Esophagus squamous epithelium (tissue), 5 donors: ENCODE measurements at places on chromosomes 12 and 14.

DNA sequence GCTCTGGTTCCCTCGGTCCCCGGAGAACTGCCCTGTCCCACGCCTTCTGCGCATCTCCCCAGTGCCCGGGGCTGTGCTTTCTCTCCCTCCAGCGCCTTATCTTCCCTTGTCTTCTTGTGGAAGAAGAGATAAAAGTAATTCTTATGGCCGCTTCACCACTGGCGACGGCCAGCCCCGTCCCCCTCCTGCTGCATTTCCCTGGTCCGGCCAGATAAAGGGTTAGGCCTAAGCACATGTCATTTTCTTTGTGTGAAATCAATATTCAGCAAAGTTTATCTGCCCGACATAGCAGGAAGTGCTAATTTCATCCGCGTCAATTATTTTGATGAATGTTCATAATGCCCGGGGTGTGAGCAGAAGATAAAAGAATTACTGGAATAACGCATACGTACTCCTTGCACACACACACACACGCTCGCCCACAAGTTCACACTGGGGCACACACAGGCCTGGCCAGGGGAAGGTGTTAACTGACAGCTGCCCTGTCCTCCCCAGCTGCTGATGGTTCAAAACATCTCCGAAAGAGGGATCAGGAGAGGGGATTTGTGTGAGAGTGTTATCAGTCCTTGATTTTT, 177.7 kb upstream of the LHX5 start:
- no peaks in the 10 kb centered on the region for H3K27me3 ChIP-seq
- no peaks in the 10 kb centered on the region for H3K4me1 ChIP-seq
- no peaks in the 10 kb centered on the region for H3K36me3 ChIP-seq
- H3K27ac ChIP-seq: no peak overlapping the region
- no peak overlapping the region for H3K4me3 ChIP-seq
- DNase-seq: no peak

GRCh38 chr12:71685312-71685906, 473 bp upstream of the TMEM19 start:
- H3K36me3 ChIP-seq: no peaks in the 10 kb centered on the region
- no peaks in the 10 kb centered on the region for H3K27me3 ChIP-seq
- DNase-seq: no peak
- H3K4me3 ChIP-seq: peak overlapping the region; percentile 69

- no peaks in the 10 kb centered on the region for H3K27me3 ChIP-seq
- no peak overlapping the region for H3K27ac ChIP-seq
Observed at GRCh38 chr12:32483499-32483898, 84.1 kb downstream of the FGD4 start.

GRCh38 chr12:24608637-24609285, 340.1 kb downstream of the BCAT1 start:
- no peaks in the 10 kb centered on the region for H3K4me1 ChIP-seq
- no peak overlapping the region for H3K4me3 ChIP-seq
- no peaks in the 10 kb centered on the region for H3K36me3 ChIP-seq
- no peak for DNase-seq
- no peak overlapping the region for H3K27ac ChIP-seq
- H3K27me3 ChIP-seq: no peaks in the 10 kb centered on the region

GRCh38 chr14:99137001-99137700, 134.8 kb downstream of the BCL11B start:
- H3K36me3 ChIP-seq: no peaks in the 10 kb centered on the region
- no peaks in the 10 kb centered on the region for H3K27me3 ChIP-seq
- no peak overlapping the region for H3K27ac ChIP-seq
- no peak overlapping the region for H3K4me3 ChIP-seq
- DNase-seq: no peak

DNA sequence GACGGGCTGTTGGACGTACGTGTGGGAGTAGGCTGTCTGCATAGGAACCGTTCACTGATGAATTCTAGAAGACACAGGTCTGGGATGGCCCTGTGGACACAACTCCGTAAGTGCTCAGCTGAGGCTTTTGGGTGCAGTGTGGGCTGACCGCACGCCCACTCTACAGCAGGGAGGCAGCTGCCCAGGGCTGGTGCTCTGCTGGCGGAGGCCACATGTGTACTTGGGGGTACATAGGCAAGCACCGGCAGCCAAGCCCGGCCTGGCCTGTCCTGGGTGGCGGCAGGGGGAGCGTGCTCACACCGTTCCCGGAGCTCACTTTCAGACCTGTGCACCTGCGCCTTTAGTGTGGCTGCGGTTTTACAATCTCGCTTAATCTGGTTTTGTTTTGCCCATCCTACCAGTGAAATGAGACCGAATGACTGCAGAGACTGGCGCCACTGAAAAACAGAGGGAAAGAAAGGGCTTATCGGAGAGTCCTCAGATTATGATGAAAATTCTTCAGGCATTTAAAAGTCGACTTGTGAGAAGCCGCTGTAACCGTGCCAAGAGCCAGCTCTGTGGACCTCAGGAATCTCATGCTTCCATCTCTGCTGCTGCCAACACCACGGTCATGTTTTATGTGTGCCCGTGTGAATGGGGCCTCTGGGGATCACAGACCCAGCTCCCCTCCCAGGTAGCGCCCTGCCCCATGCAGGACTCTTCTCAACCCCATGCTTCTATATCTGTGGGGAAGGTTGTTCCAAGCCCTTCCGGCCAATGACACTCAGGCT, 45.8 kb downstream of the SSH1 start:
- peaks cover 19% of the 10 kb centered on the region for H3K4me1 ChIP-seq
- H3K4me3 ChIP-seq: no peak overlapping the region
- no peak for DNase-seq
- no peaks in the 10 kb centered on the region for H3K27me3 ChIP-seq
- no peak overlapping the region for H3K27ac ChIP-seq
- H3K36me3 ChIP-seq: peaks cover 7% of the 10 kb centered on the region

GRCh38 chr14:93303659-93304058, 29.2 kb downstream of the BTBD7 start:
- H3K4me3 ChIP-seq: no peak overlapping the region
- no peaks in the 10 kb centered on the region for H3K4me1 ChIP-seq
- no peaks in the 10 kb centered on the region for H3K27me3 ChIP-seq
- H3K36me3 ChIP-seq: no peaks in the 10 kb centered on the region
- H3K27ac ChIP-seq: no peak overlapping the region

DNA sequence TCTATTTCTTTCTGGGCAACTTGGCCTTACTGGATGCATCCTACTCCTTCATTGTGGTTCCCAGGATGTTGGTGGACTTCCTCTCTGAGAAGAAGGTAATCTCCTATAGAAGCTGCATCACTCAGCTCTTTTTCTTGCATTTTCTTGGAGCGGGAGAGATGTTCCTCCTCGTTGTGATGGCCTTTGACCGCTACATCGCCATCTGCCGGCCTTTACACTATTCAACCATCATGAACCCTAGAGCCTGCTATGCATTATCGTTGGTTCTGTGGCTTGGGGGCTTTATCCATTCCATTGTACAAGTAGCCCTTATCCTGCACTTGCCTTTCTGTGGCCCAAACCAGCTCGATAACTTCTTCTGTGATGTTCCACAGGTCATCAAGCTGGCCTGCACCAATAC, 5.3 kb downstream of the OR4N5 start:
- H3K27me3 ChIP-seq: no peaks in the 10 kb centered on the region
- no peaks in the 10 kb centered on the region for H3K4me1 ChIP-seq
- H3K36me3 ChIP-seq: no peaks in the 10 kb centered on the region
- no peak overlapping the region for H3K4me3 ChIP-seq
- no peak for DNase-seq
- H3K27ac ChIP-seq: no peak overlapping the region

GRCh38 chr12:1720494-1720893, 29.6 kb downstream of the ADIPOR2 start:
- DNase-seq: no peak
- no peak overlapping the region for H3K27ac ChIP-seq
- peaks cover 14% of the 10 kb centered on the region for H3K36me3 ChIP-seq

DNA sequence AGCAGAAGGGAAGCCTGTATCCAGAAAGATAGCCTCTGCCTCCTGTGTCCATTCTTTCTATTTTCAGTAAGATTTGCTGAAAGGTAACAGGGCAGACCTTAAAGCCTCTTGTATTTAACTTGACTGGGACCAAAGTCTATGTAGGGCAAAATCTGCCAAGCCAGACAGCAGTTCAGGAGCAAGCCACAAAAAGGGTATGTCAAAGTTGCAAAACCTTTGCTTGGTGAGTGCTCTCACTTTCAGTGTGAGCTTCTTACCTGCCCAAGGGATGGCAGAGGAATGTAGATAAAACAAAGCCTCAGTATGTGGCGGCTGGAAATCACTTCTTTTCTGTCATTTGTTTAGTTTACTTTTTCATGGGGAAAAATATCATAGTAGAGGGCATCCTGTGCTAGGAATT, 63.1 kb downstream of the PLEKHG7 start:
- H3K27ac ChIP-seq: no peak overlapping the region
- no peak for DNase-seq
- H3K36me3 ChIP-seq: no peaks in the 10 kb centered on the region
- H3K4me1 ChIP-seq: no peaks in the 10 kb centered on the region
- H3K27me3 ChIP-seq: no peaks in the 10 kb centered on the region

DNA sequence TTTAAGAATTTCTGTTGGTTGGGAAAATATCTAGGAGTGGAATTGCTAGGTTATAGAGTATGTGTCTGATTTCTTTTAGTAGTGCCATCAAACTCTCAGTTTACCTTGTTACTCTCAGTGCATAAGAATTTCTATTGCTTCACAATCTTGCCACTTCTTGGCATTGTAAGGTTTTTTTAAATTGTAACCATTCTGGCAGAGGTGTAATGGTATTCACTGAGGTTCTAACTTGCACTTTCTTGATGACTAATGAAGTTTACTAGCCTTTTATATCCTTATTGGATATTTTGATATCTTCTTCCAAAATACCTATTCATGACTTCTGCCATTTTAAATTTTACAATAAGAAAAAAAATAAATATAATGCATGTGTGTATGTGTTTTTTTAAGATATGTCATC, 478.0 kb downstream of the NAV3 start:
- H3K4me3 ChIP-seq: no peak overlapping the region
- H3K27me3 ChIP-seq: no peaks in the 10 kb centered on the region
- no peaks in the 10 kb centered on the region for H3K36me3 ChIP-seq
- no peak for DNase-seq
- H3K27ac ChIP-seq: no peak overlapping the region

DNA sequence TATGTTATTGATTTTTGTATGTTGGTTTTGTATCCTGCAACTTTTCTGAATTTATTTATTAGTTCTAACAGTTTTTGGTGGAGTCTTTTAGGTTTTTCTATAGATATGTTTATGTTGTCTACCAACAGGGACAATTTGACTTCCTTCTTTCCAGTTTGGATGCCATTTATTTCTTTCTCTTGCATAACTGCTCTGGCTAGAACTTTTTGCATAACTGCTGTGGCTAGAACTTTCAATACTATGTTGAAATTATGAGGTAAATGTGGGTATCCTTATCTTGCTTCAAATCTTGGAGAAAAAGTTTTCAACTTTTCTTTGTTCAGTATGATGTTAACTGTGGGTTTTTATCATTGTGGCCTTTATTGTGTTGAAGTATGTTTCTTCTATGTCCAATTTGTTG, 39.9 kb upstream of the PLBD1 start:
- no peak overlapping the region for H3K27ac ChIP-seq
- H3K27me3 ChIP-seq: no peaks in the 10 kb centered on the region
- H3K4me1 ChIP-seq: no peaks in the 10 kb centered on the region
- no peak for DNase-seq
- no peaks in the 10 kb centered on the region for H3K36me3 ChIP-seq

DNA sequence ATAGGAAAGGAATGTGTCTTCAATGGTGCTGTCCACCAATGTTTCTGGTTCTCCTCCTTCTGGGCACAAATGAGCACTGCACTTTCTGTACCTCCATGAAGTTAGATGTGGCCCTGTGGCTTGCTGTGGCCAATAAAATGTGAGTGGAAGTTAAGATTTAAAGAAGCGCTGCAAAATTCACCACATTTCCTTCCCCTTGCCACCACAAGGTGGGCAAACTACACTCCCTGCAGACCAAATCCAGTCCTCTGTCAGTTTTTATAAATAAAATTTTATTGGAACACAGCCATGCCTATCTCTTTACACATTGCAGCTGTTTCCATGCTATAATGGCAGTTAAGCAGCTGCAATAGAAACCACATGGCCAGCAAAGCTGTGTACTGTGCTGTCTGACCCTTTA, 141.4 kb upstream of the TMPO start:
- no peak overlapping the region for H3K4me3 ChIP-seq
- no peaks in the 10 kb centered on the region for H3K36me3 ChIP-seq
- H3K27me3 ChIP-seq: no peaks in the 10 kb centered on the region
- no peak overlapping the region for H3K27ac ChIP-seq
- no peaks in the 10 kb centered on the region for H3K4me1 ChIP-seq

DNA sequence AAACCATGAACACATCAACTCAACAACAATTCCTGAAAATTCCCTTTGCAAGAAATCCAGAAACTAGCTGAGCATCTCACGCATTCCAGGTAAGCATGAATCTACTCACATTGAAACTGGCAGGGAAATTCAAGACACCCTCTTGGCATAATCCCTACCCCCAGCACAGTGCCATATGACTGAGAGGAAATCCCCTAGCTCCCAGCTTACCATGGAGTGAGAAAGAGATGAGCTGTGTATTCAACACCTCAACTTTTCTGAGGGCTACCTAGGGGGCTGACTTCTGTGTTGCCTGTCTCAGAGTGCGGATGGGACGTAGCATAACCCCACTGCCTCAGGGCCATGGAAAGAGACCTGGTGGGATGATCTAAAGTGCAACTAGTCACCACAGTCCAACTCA, 37.7 kb upstream of the GPR132 start:
- H3K4me3 ChIP-seq: no peak overlapping the region
- H3K27ac ChIP-seq: no peak overlapping the region
- no peaks in the 10 kb centered on the region for H3K36me3 ChIP-seq

- H3K27ac ChIP-seq: peak overlapping the region; percentile 83
- no peak overlapping the region for H3K4me3 ChIP-seq
- no peak for DNase-seq
- H3K4me1 ChIP-seq: peaks cover 49% of the 10 kb centered on the region
- H3K36me3 ChIP-seq: no peaks in the 10 kb centered on the region
- H3K27me3 ChIP-seq: no peaks in the 10 kb centered on the region
Observed at GRCh38 chr14:104105071-104105821, 19.7 kb downstream of the ASPG start.

DNA sequence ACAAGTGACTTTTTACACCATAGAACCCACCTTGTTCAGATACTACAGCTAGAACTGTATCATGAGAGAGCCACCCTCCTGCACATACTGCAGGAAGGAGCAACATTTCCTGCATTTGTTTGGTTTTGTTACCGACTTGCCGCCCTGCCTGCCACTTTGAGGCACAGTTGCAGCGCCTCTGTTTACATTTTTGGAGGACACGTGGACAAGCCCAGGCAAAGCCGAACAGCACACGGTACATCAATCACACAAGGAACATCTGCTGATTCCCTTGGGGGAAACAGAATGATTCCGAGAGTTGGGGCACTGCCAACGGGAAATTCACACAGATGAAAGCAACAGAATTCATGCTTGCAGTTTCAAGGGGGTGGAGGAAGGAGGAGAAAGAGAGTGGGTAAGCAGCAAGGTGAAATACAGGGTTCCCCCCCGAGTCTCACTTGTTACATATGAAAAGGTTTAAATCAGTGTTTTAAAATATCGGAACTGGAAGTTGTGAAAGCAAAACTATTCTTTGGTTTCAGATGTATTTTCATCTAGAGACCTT, 110.7 kb downstream of the BTG1 start:
- peak overlapping the region; percentile 61 for H3K4me3 ChIP-seq
- H3K36me3 ChIP-seq: no peaks in the 10 kb centered on the region
- peak overlapping the region; percentile 72 for H3K27ac ChIP-seq
- no peaks in the 10 kb centered on the region for H3K27me3 ChIP-seq
- DNase-seq: no peak
